BJ (cell line): ENCODE measurements at places on chromosomes 16 and 17.
A peak's percentile ranks its signal among the peaks of the same experiment; 100 is the strongest.

- DNase-seq: peak; percentile 59
Observed at GRCh38 chr17:30433514-30433913, 43.7 kb upstream of the GOSR1 start.

- DNase-seq: no peak
Observed at GRCh38 chr16:50573947-50574744, 25.9 kb downstream of the NKD1 start.

- DNase-seq: no peak
Observed at GRCh38 chr17:41667280-41668041, 21.2 kb upstream of the EIF1 start.

GRCh38 chr16:17273142-17273561 lies 197.6 kb downstream of the XYLT1 start:
- peak; percentile 69 for DNase-seq

DNA sequence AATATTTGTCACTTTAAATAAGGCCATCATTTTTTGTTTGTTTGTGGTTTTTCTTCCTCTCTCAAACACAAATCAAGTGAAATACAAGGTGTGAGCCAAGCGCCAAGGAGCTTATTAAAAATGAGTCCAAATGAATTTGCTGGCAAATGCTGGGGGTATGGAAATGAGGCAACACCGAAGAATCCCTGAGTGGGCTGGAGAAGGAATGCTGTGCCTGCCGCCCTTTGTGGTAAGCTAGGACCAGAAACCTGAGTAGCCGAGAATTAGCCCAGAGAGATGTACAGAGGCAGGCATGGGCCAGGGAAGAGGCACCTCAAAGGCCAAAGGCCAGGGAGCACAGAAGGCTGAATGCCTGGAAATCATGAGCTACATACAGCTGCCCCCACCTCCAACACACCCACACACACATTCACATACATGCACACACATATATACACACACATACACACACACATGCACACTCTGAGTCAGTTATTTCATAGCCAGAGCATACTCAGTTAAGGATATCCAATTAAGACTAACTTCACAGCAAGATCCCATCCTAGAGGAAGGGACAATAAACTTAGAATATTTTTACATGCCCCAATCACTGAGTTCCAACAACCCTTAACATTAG lies 266.1 kb upstream of the DYNLRB2 start:
- peak; percentile 48 for DNase-seq

DNA sequence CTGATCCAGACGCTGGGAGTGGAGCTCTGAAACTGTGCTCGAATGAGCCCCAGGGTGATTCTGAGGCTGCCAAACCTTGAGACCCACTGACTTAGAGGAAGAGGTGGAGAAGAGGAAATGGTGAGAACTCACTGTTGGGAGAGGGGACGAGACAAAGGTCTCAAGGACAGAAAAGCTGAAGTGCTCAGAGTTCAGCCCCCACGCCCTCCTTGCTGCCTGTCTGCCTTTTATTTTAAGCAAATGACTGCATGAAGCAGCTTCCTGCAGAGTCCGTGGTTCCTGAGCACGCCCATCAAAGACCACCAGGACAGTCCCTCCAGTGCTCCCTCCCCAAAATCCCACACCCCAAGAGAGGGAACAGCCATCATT lies 20.4 kb downstream of the COTL1 start:
- DNase-seq: no peak

- no peak for DNase-seq
Observed at GRCh38 chr17:63445954-63446752, at the start of gene CYB561. TSS of gene CYB561 (minus strand) at chr17:63446306. CDS start at chr17:63437547, 8,759 bp downstream.

DNA sequence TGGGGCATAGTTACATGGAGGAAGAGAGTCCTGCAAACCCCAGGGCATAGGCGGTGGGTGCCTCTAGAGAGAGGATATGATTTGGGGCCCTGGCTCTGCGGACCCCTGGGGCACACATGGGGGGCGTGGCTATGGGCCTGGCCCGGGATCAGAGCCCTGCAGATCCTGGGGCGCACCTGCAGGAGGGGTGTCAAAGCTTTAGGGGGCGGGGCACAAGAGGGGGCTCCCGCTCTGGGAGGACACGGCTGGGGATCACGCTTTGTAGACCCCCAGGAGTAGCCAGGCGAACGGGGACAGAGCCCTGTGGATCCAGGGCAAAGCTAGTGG lies 497 bp downstream of the BCL7C start:
- DNase-seq: no peak

GRCh38 chr16:85419503-85420408 lies 193.4 kb upstream of the GSE1 start:
- no peak for DNase-seq

GRCh38 chr16:51458356-51459140 lies 307.5 kb upstream of the SALL1 start:
- no peak for DNase-seq

DNA sequence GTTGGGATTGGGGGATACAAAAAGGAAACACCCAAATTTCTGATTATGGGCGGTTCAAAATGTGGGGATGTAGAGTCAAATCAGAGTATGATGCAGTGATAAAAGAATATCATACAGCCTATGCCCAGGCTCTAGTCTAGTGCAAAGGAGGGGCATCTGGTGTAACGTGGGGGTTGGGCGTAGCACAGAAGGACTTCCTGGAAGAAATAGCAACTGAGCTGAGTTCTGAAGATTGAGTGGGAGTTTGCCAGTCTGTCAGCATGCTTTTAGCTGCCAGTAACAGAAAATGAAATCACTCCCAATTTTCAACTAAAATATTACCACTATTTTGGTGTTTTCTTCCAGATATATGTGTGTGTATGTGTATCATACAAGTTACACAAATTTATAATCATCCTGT lies 196.9 kb downstream of the SPECC1 start:
- no peak for DNase-seq

DNA sequence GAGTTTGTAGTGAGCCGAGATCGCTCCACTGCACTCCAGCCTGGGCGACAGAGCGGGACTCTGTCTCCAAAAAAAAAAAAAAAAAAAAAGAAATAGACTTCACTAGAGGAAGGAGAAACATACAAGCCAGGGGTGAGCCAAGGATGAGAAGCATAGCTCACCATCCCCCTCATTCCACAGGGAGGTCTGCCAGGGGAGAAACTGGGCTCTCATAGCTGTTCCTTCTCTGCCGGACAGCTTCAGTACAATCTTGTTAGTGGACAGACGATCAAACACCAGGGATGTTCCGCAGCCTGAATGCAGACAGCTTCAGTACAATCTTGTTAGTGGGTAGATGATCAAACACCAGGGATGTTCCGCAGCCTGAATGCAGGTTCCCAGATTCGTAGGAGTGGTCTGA lies 509.6 kb downstream of the CDH13 start:
- no peak for DNase-seq

GRCh38 chr17:46768540-46768870 lies 50.0 kb downstream of the WNT3 start:
- DNase-seq: no peak

DNA sequence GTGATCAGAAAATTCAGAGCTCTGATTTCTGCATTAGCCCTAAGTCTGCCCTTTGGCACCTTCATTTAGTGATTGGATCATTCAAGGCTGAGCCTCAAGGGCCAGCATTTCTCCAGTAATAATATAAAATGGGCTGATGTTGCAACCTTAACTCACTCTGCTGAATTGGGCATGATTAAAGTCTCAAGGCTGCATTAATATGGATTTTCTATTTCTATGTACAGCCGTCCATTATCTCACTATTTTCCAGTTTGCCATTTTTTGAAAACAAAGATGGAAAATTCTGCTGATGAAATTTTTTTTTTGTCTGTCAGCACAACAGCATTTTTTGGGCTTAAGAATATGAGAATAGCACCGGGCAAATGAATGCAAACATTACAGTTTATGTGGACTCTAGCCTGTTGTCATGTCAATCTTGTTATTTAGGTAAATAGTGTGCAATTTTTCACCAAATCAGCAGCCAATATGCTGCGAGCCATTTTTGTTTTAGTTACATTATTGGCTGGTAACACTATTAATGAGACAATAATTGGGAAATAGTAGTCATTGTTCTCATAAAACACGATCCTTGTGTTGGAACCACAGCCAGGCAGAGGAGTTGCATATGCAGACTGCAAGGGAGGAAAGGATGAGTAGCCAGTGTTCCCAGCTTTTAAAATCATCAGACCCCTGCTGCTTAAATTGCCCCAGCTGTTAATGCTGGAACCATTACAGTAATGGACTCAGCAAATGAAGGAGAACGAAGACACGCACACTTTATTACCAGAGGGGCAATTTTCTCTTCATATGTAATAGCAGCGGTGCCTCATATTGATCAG lies 10.5 kb downstream of the FTO start:
- DNase-seq: no peak

GRCh38 chr16:68948230-68948910 lies 105.0 kb downstream of the TANGO6 start:
- DNase-seq: no peak

DNA sequence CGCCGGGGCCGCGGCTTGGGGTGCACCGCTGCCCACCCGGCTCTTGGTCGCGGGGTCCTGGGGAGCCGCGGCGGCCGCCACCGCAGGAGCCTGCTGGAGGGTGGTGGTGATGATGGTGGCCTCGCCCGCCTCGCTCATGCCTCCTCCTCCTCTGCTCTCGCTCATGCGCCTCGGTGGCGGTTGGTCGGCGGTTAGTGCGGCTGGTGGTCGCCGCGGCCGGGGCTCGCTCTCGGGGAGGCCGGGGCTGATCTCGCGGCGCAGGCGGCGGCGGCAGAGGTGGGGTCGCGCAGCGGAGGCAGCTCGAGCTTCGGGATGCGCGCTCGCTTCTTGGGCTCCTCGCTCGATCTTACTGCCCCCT lies 41.6 kb downstream of the AHSP start:
- DNase-seq: no peak

GRCh38 chr17:10092595-10092994 lies 105.8 kb downstream of the GAS7 start:
- no peak for DNase-seq

DNA sequence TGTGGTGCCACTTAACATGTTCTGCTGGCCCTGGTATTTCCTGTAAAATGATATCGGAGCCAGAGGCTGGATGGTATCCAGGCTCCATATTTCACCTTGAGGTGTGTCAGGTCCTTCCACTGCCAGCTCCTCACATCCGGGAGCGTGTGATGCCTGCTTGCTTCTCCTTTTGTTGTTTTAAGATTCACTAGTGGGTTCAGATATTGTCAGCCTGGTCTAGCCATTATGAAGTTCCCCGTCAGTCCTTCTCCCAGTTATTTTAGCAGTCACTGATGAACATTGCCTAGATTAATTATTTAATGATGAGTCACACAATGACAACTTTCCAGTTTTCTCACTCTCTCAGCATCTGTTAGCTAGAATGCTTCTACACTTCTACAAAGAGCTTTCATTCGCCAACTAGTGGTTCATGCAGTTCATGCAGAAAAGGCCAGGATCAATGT lies 11.3 kb downstream of the DNAAF1 start:
- no peak for DNase-seq

GRCh38 chr17:21530311-21530710 lies 154.2 kb downstream of the KCNJ12 start:
- DNase-seq: no peak

DNA sequence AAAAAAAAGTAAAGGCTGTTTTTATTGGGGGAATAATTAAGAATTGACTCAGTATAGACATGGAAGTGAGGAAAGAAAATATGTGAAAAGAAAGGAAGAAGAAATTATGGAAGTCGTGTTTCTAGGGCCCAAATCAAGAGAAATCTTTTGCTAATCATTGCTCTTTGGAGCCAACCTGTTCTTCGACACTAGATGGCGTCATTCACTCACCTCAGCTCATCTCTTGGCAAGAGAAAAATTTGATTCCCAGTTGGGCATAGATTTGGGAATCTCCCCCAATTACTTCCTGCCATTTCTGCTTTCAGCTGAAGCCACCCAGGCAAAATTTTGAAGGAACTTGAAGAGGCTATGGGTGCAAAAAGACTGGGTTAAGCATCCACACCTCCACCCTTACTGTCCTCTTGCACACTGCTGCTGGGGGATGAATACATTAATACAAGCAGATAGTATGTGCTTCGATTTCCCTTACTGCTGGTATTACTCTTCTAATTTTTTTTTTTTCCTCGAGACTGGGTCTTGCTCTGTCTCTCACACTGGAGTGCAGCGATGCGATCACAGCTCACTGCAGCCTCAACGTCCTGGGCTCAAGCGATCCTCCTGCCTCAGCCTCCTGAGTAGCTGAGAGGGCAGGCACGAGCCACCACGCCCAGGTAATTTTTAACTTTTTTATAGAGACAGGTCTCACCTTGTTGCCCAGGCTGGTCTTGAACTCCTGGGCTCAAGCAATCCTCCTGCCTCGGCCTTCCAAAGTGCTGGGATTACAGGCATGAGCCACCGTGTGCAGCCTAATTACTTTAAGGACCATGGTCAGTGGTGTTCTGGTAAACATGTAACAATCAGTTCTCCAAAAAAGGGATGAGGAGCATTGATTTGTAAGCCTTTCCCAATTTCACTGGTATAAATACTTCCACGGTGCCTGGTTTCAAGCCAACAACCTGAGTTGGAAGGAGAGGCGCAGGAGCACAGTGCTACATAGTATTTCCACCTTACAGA lies 13.5 kb downstream of the PSMD7 start:
- no peak for DNase-seq

DNA sequence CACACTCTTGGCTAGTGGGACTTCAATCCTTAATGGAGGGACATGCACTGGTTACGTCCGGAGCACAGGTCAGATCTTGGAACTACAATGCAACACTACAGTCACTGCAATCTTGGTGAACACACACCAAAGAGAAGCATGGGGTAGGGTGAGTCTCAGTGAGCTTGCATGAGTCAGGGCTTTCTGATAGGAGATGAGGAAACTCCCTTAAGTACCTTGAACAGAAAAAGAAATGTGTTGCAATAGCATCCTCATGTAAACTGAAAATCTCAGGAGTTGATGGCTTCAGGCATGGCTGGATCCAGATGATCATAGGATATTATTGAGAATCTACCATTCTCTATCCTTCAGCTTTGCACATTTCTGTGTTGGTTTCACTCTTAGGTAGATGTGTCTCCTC lies 54.1 kb downstream of the CES1 start:
- DNase-seq: no peak

DNA sequence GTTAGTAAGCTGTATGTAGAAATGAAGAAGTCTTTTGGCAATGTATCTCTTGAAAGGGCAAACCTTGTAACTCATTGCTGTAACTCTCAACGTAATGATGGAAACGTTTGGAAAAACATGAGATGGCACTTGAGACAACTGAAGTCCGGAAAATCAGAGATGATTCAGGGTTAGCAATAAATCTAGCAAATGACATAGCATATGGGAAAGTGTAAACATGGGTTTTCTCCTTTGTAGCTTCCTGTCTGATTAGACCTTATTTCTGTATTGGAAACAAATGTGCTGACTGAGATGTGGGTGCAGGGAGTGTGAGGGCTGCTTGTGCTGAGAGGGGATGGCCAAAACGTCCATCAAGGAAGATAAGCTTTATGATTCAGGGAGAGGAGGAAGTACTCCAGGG lies 110.7 kb upstream of the FAM20A start:
- DNase-seq: no peak

DNA sequence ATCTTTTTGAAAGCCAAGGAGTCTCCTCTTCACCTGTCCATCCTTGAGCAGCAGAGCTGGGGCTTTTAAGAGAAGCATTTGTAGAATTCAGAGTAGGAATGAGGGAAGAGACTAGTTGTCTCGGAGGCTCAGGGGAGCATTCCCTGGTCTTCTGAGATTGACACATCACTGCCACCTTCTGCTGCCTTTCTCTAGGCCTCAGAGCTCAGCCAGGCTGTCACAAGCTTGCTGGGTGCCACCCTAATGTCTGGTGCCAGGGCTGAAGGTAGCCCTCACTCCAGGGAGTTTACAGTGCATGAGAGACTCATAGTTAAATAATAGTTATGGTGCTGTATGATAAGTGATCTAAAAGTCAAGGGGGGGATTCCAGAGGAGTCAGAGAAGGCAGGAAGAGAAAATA lies 39.7 kb downstream of the B9D1 start:
- DNase-seq: no peak

- DNase-seq: no peak
Observed at GRCh38 chr17:73394512-73395450, 83.0 kb upstream of the CDC42EP4 start.

GRCh38 chr17:33267271-33267790 lies 25.8 kb downstream of the ASIC2 start:
- DNase-seq: peak; percentile 75
